Osteocyte (in vitro differentiated cells): ENCODE measurements at places on chromosomes 13 and 19.

- H3K27me3 ChIP-seq = no peaks in the 10 kb centered on the region
- peaks cover 4% of the 10 kb centered on the region for H3K36me3 ChIP-seq
- no peak overlapping the region for H3K4me3 ChIP-seq
- H3K4me1 ChIP-seq = peaks cover 70% of the 10 kb centered on the region
These were observed 41.1 kb downstream of the ARHGAP35 start for GRCh38 chr19:46901701-46902401.

DNA sequence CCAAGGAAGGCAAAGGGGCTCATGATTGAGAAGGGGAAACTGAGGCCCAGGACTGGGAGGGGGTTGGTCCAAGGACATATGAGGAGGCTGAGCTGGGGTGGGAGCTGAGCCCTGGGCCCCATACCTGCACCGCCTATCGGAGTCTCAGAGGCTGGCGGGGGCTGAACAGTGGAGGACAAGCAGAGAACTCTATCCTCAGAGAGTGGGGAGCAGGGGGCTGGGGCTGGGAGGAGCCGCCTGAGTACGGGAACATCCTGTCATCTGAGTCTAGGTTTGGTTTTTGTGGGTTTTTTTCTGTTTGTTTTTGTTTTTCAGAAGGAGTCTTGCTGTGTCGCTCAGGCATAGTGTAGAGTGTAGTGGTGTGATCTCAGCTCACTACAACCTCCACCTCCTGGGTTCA lies 6.2 kb downstream of the ARRDC2 start:
- H3K4me1 ChIP-seq = peaks cover 49% of the 10 kb centered on the region
- DNase-seq = no peak
- peak overlapping the region; percentile 41 for H3K27ac ChIP-seq
- no peaks in the 10 kb centered on the region for H3K27me3 ChIP-seq
- H3K4me3 ChIP-seq = no peak overlapping the region

GRCh38 chr13:53285896-53286430 lies 257.4 kb downstream of the OLFM4 start:
- H3K27me3 ChIP-seq = no peaks in the 10 kb centered on the region
- DNase-seq = no peak

- no peaks in the 10 kb centered on the region for H3K36me3 ChIP-seq
- peak overlapping the region; percentile 77 for H3K27ac ChIP-seq
These were observed 220.8 kb downstream of the COG6 start for GRCh38 chr13:39876258-39876657.

DNA sequence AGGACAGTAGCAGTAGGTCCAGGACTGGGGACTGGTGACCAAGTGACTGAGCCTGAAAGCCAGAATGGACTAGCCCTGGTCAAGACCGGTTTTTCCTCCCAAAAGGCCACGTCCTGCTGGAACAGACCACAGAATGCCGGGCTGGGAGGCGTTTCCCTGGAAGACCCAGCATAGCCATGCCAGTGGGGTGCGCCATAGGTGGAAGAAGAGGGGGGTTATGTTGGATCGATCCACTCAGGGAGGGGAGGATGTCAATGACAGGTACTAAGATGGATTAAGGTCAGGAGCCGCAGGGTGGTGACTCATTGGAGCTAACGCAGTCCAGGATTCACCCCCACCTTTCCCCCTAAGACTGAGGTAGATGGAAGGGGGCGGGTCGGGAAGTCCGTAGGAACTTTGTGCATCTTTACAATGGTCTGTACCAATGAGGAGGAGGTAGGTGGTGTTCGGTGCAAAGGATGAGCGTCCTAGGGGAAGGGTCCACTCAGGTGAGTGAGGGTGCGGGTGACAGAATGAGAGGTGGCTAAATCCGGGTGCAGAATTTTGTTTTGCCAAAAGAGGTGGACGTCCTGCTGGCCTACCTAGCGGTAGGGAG lies 21.0 kb downstream of the VASP start:
- H3K4me3 ChIP-seq = no peak overlapping the region
- H3K27me3 ChIP-seq = no peaks in the 10 kb centered on the region
- DNase-seq = no peak
- H3K27ac ChIP-seq = no peak overlapping the region
- H3K36me3 ChIP-seq = peaks cover 34% of the 10 kb centered on the region
- peaks cover 6% of the 10 kb centered on the region for H3K4me1 ChIP-seq

DNA sequence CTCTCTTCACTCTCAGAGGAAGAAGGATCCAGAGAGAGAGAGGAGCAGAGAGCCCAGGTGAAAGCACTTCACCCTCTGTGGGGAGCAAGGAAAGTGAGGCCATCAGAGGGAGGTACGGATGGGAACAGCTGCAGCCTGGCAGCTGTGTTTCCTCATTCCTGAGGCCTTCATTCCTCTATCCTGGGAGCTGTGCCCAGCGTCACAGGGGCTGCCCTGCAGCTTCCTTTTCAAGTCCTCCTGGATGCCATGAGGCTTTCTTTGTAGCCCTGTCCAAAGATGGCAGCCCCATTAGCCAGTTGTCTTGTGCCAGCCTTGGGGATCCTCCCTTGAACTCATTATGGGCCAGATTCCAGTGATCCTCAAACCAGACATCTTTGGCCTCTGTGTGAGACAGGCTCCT lies 76.8 kb upstream of the PCDH8 start:
- no peaks in the 10 kb centered on the region for H3K27me3 ChIP-seq
- no peaks in the 10 kb centered on the region for H3K36me3 ChIP-seq
- H3K4me3 ChIP-seq = no peak overlapping the region
- no peaks in the 10 kb centered on the region for H3K4me1 ChIP-seq
